CD4-positive, alpha-beta T cell treated with Interleukin-21 for 1 hour (primary cell): ENCODE measurements at places on chromosomes 1 and 21.

- DNase-seq, result no peak
Measured at GRCh38 chr1:48084826-48085225, 87.6 kb upstream of the TRABD2B start.

DNA sequence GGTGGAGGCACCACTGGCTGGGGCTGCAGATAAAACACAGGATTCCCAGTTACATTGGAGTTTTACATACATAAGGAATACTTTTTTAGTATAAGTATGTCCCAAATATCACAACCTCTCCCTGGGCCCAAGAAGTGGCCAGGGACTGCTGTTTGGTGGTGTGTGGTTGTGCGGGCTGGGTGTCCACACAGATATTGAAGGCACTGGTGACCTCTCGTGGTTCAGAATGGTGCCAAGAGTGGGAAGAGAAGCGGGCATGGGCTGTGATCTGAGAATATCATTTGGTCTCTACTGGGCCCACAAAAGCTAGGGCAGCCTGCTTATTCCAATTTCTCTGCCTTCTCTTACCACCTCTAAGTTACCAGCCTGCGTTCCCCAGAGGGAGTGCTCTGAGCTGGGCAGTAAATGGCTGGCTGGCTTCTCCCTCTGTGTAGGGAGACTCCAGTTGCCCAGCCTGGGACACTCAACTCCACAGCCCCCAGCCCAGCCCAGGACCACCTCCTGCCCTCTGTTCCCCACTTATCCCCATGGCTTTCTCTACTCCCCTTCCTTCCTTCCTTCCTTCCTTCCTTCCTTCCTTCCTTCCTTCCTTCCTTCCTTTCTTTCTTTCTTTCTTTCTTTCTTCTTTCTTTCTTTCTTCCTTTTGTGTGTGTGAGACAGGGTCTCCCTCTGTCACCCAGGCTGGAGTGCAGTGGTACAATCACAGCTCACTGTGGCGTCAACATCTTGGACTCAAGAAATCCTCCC lies 42.8 kb upstream of the RD3 start:
- DNase-seq, result no peak

DNA sequence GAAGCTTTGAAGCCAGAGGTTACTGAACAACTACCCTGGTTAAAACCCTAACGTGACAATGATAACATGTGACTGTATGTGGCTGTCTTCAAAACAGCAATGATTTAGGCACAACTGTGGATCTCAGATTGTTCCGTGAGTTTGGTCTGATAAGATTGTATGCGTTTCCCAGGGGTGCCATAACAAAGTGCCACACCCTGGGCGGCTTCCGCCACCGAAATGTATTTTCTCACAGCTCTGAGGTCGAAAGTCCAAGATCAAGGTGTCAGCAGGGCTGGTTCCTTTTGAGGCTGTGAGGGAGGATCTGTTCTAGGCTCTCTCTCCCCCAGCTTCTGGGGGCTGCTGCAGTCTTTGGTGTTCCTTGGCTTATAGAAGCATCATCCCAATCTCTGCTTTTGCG lies 29.5 kb upstream of the ERG start:
- no peak for DNase-seq

DNA sequence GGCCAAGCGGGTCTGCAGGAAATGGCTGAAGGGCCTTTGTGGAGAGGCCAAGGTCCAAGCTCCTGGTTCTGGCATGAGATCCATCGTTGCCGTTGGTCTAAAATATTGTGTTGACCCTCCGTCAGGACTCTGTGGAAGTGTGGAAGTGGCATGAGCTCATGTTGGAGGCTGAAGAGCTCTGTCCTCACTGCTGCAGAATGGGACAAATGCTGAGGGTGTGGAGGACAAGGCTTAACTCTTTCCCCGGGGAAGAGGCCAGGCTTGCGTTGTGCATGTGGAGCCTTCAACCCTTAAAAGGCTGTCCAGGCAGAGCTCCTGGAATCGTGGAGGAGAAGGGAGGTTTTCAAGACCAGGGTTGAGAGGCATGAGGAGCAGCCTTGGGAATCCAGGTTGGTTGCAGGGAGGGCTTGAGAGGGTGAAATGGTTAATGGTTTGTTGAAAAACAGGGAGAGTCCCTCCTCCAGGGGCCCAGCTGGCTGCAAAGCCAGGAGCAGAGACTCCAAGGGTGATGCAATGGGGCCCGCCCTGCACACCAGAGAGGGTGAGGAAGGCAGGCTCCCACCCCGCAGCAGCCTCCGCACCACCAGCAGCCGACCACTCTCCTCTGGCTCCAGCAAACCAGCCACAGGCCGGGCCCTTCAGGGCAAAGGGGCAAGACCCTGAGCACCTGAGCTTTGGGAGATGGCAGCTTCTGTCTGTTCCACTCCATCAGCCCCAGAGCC lies 6.7 kb upstream of the AHCYL1 start:
- no peak for DNase-seq

GRCh38 chr1:9340864-9341263 lies 48.2 kb downstream of the SPSB1 start:
- no peak for DNase-seq

- DNase-seq, result no peak
Measured at GRCh38 chr1:5770981-5771765, 221.1 kb downstream of the NPHP4 start.

DNA sequence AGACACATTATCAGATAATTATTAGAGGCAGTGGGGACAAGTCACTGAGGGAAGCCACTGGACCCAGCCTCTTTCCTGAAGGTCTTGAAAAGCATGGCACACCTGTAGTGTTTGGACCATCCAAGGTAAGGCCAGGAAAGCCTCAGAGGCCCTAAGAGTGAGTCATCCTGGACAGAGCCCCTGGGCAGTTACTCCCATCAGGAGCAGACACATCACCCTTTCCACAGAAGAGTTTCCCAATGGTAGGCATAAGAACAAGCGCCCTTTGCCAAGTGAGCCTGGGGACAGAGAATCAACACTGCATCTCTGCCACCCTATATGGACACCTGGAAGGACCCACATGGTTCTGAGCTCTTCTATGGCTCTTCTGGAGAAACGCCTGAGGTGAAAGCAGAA lies 136.0 kb downstream of the PLXNA2 start:
- DNase-seq, result no peak

GRCh38 chr1:228751360-228752098 lies 16.2 kb downstream of the RHOU start:
- no peak for DNase-seq

GRCh38 chr1:117215733-117216462 lies 5.2 kb upstream of the VTCN1 start:
- no peak for DNase-seq

GRCh38 chr1:161088587-161089110 lies 709 bp downstream of the NECTIN4 start:
- no peak for DNase-seq

- DNase-seq, result no peak
Measured at GRCh38 chr1:155064111-155064831, 731 bp downstream of the EFNA4 start.

DNA sequence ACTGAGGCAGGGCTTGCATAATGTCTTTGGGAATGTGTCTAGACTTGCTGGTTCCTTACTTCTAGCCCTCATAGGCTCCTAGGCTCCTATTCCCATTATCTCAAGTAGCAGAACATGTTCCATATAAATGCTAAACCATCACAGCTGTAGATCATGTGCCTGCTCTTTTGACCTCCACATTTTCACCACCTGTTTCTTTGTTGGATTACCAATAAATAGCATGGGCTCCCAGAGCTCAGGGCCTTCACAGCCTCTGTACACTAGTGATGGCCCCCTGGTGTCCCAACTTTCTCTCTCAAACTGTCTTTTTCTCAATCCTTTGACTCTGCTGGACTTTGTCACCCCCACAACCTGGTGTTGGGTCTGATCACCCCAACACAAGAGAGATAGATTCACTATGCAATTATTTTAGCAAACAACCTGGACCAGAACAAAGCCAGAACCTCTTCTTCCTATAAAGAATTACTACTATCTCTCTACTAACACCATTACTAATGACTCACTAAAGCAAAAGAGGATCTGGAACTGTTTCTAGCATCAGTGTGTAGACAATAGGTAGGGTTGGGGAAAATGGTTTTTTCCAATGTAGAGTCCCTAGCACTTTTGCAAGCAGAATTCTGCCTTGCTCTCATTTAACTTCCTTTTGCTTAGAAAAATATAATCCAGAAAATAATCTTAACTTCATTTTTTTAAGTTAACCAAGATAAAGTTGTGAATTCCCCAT lies 51.7 kb downstream of the WLS start:
- DNase-seq, result no peak

DNA sequence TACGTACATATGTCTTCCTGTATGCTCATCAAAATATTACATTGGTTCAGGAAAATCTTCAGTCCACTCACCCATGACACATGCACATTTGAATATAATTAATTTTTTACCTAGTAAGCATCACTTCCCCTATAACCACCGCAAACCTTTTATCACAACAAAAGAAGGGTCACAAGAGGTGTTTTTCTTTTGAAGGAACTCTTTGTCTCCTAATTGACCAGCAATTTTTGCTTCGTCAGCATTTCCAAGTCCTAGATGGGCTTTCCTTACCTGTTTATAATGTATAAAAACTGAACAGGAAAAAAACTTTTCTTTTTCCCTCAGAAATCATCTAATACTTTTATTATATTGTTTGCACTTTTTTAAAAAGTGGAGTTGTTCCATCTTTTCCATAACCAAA lies 631.3 kb downstream of the PLA2G4A start:
- no peak for DNase-seq
